ENCODE measurements at places on chromosomes 4 and X.

DNA sequence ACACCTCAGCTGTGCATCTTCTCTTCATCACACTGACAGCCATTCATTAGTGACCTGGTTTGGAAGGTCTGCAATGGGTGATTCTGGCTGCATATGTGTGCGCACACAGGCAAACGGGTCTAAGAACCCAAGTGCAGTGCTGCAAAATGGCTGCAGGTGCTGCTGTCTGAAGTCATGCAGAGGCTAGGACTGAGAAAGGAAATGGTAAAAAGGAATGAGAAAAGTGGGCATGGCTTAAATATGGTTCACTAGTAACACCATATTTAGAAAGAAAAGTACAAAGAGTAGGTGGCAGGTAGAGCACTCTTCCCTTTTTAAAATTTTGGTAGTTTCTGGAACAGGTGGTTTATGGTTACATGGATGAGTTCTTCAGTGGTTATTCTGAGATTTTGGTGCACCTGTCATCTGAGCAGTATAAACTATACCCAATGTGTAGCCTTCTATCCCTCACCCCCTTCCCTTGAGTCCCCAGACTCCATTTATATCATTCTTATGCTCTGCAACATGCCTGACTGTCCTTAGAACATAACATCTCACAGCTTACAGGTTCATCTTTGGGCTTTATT, 78.4 kb downstream of the CCNG2 start:
- DNase-seq = no peak

DNA sequence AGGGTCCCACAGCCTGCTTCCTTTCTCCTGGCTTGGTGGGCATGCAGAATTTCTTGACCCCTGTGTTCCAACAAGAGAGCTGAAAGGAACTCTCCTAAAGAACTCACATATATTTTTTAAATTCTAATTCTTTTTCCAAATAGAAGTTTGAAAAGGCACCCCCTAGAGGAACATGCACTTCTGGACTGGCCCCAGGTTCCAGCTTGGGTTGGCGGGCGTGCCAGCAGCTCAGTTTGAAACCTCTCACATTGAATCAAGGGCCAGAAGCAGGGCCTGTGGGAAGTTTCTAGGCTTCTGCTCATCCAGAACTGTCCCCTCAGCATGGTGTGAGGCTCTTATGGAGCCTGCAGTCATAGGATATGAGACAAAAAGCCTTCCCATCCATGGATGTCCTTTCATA, 132.6 kb downstream of the ATG4A start:
- DNase-seq = no peak

DNA sequence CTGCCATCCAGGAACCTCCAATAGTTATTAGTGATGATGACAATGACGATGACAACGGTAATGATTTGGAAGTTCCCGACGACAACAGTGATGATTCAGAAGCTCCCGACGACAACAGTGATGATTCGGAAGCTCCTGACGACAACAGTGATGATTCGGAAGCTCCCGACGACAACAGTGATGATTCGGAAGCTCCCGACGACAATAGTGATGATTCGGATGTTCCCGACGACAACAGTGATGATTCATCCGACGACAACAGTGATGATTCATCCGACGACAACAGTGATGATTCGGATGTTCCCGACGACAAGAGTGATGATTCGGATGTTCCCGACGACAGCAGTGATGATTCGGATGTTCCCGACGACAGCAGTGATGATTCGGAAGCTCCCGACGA, 14.7 kb downstream of the CXCR3 start:
- no peak for DNase-seq

DNA sequence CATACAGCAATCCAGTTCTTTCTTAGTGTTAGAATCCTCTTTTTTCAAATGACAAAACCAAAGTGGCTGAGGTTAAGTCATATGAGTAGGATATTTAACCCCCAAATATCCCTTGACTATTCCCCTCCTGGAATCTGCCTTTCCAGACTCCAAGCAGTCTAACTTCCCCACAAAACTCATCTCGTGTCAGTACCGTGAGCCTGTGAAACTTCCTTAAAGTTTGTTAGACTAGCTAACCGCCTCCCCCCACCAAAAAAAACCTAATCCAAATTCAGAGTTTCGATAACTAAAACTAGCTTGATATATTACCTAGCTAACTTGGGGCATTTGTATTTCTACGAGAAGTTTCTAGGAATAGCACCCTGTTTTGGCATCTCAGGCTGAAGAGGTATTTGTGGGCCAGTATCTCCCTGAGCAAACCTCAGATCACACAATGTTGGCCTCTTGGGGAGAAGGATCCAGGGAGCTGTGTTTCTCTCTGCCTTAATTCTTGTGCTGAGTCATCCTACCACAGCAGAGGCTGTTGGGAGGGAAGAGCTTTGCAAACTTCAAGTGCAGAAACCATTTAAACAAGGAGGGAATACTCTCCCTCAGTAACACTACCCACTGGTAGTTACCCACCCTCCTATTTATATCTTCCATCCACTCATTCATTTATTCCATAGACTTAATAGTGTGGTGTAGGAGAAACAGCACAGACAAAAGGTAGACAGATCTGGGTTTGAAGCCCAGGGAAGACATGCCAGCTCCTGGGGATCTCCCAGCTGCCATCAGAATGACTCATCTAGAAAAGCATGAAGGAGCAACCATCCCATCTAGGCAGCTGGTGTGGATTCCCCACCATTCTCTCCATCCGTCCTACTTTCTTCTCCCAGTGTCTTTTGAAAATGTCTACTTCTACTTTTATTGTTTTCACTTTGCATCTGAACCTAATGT, 39.3 kb upstream of the TXK start:
- no peak for DNase-seq

GRCh38 chrX:87616371-87616770, 98.8 kb downstream of the KLHL4 start:
- DNase-seq = no peak

DNA sequence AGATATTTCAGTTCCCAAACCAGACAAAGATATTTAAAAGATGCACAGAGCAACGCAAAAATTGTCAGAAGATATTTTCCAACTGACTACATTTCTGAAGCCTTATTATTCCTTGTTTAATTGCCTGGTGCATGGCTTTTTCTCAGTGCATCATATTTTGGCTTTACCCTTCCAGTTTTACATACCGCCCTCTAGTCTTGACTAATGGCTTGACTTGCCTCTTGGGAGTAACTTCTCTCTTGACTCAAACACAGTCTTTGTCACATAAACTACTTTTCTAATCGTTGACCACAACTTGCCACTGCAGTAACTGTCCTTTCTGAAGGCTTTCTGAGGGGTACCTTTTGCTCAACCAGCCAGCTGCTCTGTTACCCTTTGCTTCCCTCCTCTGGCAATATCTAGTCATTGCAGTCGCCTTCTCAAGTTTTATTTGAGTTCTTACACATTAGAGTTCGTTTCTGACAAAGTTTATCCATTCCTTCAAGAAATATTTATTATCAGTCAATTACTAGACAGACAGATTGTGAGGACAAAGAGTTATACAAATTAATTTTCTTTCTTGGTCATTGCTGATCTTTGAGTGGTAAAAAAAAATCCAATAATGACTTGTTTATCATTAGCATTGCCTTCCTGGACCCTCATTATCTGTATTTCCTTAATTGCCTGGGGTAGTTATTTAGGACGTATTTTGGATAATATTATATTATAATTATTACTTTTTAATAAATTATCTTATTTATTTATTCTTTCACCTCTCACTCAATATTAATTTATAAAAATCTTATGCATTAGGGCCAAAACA, 506.9 kb upstream of the PCDH10 start:
- no peak for DNase-seq

Measured in stimulated activated CD4-positive, alpha-beta T cell treated with anti-CD3 and anti-CD28 coated beads, Interleukin-12 subunit alpha, Interleukin-12 subunit beta, amount 100 ng/mL, for 4 hours (primary cell).